ENCODE measurements at places on chromosomes 16 and 17.
A peak's percentile ranks its signal among the peaks of the same experiment; 100 is the strongest.

- peak; percentile 70 for DNase-seq
Measured at GRCh38 chr16:3149630-3150345, 15.0 kb downstream of the ZNF213 start.

DNA sequence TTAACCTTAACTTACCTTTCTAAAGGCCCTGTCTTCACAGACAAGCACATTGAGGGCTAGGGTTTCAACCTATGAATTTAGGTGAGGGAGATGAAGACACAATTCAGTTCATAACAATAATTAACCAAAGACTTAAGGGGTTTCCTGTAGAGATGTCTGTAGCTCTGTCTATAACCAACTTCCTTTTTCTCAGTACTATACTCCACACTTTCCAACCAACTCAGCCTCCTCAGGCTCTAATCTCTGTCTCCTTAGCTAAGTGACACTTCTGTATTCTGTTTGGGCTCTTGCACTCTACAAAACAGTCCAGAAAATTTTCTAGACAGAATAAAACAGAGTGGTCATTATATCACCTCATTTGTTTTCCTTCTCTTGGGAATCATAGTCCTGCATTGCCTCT lies 25.8 kb downstream of the CAPNS2 start:
- peak; percentile 87 for DNase-seq

DNA sequence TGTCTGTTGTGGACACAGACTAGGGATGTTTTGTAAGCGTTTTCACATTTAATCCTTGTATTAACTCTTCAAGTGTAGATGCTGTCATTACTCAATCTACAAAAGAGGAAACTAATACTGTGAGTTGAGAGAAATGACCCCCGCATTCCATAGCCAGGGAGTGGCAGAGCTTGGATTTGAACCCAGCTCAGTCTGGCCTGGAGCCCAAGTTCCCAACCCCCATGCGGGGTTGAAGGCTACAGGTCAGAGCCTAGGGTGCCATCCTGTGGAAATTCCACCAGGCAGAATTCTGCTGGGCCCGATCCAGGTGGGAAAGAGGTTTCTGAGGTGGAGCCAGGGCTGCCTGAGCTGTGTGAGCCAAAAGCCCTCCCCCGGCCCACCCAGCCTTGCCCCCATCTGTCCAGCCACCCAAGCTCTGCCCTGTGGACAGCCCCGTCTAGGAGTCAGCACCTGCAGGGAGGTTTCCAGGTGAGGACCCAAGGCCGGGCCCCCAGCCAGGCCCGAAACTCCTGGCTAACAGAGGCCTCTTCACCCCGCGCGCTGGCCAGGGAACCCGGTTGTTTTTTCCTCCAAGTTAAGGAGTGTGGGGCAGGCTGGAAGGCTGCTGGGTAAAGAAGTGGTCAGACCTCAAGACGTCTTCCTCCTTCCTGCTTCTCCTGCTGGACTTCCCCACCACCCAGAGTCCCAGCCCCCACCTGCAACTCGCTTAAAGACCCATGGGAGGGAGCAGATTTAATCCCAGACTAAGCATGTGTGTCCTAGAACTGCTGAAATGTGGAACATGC lies 5.7 kb downstream of the MMP15 start:
- DNase-seq, result peak; percentile 15

- DNase-seq, result no peak
Measured at GRCh38 chr16:11543661-11544393, 42.9 kb downstream of the LITAF start.

DNA sequence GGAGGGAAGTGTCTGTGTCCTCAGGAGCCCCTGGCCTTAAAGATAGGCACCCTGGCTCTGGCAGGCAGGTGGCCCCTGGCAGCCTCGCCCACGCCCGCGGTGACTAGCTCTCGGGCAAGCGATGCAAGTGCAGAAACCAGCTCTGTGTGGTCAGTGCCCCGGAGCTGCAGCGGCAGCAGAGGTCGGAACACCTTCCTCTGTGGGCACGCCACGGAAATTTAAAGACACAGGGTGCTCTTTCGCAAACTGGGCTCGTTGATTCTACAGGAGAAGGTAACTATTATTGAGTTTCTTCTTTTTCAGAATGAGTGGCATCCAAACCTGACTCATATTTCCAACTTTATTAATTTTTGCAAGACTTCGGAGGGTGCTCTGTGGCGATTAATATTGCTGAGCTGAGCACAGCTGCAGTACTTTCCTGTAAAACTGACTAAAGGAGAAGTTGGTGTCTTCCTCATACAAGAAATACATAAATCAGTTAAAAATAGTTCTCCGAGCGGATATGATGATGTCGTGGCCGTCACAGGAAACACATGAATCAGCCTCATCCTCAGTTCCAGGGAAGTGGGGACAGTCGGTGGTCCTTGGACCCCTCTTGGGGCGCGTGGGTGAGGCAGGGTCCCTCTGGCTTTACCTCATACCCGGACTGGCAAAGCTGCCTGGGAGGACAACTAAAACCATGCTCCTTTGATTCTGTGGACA lies 120.2 kb downstream of the METRNL start:
- peak; percentile 97 for DNase-seq

DNA sequence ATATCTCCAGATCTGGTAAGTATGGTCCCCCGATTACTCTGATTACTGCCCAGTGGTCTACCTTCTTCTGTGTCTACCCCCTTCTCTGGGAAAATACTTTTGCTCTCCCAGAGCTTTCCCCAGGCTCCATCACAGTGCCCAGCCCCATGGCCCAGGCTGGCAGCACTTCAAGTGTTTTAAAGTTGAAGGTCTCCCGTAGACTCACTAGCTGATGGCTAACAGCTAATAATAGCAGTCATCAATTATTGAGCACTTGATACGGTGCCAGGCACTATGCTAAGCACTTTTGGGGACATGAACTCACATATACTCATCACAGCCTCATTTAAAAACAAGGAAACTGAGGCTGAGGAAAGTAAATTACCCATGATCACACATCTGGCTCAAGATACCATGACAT lies 33.4 kb downstream of the DCUN1D3 start:
- no peak for DNase-seq

GRCh38 chr16:76856112-76856511 lies 334.9 kb upstream of the MON1B start:
- DNase-seq, result no peak

DNA sequence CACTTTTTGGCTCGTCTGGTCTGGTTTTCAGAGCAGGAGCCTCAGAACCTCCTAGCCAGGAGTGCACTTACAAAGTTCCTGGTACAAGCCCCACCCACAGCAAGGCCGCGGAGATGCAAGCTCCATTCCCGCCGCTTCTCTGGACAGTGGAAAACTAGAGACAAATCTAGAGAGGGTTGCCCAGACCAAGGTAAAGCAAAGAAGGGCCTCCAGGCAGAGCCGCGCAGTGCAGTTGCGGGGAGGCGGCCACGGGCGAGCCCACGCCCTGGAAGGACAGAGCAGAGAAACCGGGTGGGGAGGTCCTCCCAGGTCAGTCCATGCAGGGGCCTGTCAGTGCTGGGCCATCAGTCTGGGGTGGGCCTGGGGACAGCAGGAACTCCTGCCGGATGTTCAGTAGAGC lies 11.0 kb upstream of the OSGIN1 start:
- no peak for DNase-seq

DNA sequence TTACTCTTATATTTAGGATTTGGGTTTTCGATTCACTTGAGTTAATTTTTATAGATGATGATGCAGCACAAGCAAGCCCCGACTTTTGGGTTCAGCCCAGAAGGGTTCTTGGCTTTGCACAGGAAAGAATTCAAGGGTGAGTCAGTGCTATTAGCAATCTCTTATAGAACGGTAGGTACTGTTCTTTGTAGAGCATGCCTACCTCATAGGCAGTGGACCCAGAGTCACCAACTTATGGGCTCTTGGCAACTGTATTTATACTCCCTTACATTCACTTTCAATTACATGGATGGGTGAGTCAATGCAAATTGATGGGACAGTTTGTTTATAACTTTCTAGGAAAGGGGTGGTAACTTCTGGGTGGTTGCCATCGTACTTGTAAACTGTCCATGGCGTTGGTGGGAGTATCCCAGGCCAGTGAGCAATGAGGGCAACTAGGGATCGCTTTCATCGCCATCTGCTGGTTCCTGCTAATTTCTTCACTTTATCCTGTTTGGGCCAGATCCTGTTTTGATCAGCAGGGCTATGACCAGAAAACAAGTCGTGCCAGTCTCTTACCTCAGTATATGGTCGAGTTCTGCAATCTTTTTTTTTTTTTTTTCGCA lies 362.6 kb downstream of the CNTNAP4 start:
- DNase-seq, result peak; percentile 27

Data from MV-4-11 (cell line).